ENCODE measurements at places on chromosomes 11 and 22.
A peak's percentile ranks its signal among the peaks of the same experiment; 100 is the strongest.

DNA sequence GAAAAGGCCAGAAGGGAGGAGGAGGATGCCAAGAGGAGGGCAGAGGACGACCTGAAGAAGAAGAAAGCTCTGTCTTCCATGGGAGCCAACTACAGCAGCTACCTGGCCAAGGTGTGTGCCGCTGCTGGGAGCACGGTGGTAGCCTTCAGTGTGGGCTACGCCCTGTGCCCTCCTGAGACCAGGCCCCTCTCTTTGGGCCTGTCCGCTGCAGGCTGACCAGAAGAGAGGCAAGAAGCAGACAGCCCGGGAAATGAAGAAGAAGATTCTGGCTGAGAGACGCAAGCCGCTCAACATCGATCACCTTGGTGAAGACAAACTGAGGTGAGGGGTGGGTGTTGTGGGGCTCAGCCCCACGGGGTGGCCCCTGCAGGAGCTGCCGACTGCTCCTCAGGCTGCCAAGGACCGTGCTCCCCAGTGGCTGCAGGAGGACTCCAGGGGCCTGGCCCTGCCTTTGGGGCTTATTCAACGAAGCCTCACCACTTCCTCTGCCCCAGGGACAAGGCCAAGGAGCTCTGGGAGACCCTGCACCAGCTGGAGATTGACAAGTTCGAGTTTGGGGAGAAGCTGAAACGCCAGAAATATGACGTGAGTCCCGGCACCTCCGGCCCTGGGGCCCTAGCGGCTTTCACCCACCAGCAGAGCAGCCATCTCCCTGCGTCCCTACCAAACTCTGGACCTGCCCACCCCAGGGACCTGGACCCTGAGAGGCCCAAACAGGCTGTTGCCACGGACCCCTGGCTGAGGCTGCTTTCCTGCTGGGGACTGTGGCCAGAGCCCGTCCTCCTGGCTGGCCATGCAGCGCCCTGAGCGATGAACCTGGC lies 12.6 kb upstream of the MRPL23 start:
- no peak for DNase-seq

- no peak for DNase-seq
Measured at GRCh38 chr11:126423743-126424142, 68.3 kb downstream of the ST3GAL4 start.

- peak; percentile 69 for DNase-seq
Measured at GRCh38 chr22:50274311-50274710, 4.1 kb upstream of the MAPK11 start.

DNA sequence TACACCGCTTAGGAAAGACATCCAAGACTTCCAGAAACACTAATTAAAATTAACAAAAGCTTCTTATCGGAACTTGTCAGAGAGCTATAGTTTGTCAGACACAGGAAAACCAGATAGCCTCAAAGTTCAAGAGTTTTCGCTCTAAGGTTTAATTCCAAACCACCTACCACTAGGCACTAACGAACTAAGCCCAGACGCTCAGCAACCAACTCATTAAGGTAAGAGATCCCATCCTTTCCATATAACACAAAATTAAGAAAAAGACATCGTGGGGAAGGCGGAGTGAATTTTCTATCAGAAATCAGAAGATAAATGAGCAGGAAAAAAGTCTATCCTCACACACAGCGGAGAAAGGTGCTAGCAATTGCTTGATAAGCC lies 382 bp downstream of the IMMP1L start:
- DNase-seq = no peak

- DNase-seq = peak; percentile 42
Measured at GRCh38 chr22:31945971-31946680, 1.8 kb downstream of the YWHAH start.

DNA sequence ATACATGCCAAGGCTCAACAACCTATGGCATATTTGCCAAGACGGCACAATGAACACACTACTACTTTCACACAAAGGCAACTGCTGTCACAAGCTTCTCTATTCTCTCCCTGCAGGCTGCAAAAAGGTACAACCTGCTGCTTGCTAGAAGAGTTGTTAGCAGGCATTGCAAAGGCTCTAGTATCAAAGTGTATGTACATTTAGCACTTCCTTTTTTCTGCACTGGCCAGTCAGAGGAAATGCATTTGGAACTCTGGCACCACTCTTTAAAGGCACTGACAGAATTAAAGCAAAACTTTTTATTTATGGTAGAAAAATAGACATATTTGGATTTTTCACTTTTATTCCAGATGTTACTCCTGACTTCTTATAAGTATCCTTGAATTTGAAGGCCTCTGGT lies 125.9 kb downstream of the CWF19L2 start:
- no peak for DNase-seq

GRCh38 chr11:131671734-131672133 lies 301.3 kb downstream of the NTM start:
- DNase-seq = no peak

GRCh38 chr11:96943970-96944369 lies 554.2 kb downstream of the JRKL start:
- DNase-seq = no peak

DNA sequence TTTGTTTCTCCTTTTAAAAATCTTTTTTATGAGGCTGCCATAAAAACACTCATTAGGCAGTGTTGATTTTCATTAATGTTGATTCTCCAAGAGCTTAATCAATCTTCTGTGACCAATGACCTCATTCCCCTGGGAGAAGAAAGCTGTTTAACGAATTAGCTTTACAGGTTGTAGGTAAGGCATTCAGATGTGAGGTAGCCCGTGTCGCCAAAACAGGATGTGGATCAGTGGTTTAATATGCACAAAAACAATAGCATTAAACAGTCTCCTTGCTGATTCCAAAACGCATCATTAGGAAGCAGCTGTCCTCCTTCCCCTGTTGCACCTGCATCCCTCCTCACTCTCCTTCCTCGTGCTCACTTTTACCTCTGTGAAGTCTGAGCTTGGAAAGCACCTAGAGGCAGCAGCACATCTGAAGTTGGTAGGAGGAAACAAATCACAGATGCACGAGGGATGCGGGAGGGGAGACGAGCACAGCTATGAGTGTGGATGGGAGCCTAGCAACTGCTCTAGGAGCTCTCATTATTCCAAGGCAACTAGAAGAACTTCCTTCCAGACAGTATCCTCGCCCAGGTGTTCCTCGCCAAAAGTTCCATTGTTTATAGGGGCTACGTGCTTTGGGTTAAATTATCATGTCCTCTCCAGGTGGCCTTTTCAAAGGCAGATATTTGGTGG lies 179.4 kb upstream of the SNX19 start:
- no peak for DNase-seq

DNA sequence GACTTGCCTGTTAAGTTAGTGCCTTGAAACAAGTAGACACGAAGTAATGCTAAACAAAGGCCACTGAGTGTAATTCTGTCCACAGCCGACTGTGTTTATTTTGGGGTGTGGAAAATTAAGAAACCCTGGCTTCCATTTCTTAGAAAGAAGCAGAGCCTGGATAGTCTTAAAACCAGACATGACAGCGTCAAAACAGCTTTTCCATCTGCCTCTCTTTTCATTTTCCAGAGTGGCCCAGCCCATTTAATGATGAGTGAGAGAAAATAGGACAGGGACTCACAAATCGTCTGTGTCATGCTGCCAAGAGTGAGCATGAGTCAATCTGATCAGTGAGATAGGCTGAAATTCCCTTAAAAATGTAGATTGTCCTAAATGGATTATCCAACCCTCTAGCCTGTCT lies 485.9 kb downstream of the JRKL start:
- no peak for DNase-seq

DNA sequence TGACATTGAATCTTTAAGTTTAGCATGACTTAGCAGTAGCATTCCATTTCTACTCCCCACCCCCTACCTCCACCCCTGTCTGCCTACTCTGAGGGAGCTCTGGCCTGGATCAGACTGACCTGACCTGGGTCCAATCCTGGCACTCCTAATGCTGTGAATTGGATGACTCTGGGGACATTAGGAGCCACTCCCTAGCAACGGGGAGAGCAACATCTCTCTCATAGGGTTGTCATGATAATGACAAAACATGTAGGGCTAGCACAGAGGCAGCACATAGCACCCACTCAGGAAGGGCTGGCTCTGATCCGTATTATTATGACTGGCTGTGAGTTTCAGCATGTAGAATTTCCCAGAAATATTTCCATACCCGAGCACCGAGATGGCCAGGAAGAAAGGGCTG lies 40.5 kb downstream of the CABIN1 start:
- no peak for DNase-seq

DNA sequence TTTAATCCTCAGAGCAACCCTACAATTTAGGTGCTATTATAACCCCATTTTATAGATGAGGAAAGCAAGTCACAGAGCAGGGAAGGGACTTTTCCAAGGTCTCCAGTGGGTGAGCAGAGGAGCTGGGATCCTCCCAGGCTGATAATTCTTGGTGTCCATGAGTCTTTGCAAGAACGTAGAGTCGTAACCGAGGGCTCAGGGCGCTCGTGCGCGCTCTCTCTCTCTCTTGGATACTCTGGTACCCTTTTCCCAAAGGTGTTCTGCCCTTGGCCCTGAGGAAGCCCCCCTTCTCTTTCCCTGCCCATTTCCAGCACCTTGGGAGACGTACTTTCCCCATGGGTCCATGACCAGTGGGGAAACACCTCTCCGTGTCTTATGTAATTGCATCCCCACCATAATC lies 5.2 kb upstream of the ZP1 start:
- DNase-seq = no peak

GRCh38 chr22:31846161-31847115 lies 92.6 kb downstream of the DEPDC5 start:
- peak; percentile 83 for DNase-seq

GRCh38 chr11:1015826-1016545 lies 20.5 kb downstream of the MUC6 start:
- no peak for DNase-seq

GRCh38 chr11:73294604-73295003 lies 13.5 kb upstream of the ARHGEF17 start:
- no peak for DNase-seq

DNA sequence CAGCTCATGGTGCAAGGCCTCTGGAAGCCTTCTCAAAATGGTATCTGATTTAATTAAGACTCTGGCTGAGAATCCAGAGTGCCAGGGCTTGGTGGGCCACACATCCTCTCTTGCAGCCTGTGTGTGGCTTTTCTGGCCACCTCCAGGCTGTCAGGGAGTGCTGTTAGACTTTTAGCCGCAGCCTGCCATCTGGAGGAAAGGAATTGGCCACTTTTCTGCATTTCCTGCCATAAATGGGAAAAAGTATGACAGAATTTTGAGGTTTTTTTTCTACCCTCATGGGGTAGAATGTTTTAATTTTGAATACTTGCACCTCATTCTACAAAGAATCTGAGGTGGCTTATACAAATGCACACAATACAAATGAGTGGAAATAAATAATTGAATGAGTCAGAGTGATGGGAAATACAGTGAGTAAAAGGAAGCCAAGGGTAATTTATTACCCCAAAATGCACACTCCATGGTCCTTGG lies 218.4 kb downstream of the ADAMTS15 start:
- DNase-seq = no peak

- DNase-seq = no peak
Measured at GRCh38 chr11:45393826-45394225, 107.7 kb upstream of the SYT13 start.

DNA sequence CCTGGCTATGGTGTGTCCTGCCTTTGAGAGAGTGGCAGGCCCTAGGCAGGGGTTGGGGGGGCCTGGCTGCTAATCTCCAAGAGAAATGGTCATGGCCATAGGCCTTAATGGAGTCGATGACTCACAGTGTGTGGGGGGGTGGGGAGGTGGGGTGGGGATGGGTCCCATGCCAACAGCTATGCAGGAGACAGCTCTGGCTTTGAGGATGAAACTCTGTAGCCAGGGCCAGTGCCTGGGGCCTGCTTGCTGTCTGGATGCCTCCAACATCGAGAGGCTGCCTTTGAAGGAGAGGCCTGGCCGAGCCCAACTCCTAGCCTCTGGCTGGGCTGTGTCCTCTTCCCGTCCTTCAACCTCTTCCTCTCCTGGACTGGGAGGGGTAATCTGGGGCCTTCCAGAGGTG lies 23.9 kb upstream of the TSPAN18 start:
- no peak for DNase-seq

- no peak for DNase-seq
Measured at GRCh38 chr11:66987158-66987620, 12.1 kb downstream of the C11orf86 start.

- no peak for DNase-seq
Measured at GRCh38 chr11:10973416-10973815, 115.6 kb upstream of the ZBED5 start.

DNA sequence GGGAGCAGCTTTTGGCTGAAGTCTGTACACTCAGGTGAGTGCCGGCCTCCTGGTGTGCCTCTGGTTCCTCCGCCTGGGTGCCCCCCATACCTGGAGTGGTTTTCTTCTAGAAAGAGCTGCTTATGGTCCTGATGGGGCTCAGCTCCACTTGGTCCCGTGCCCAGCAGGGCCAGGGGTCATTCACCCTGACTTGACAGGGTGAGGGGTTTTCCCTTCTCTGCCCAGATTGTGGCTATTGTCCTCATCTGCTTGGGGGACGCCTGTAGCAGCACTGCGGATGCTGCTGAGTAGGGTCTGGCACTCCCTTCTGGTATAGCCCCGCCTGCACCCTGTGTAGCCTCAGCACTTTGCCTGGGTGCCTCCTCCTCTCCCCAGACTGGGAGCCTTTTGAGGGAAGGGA lies 8.2 kb downstream of the OMP start:
- no peak for DNase-seq

- DNase-seq = peak; percentile 55
Measured at GRCh38 chr22:28424427-28425080, 255.1 kb downstream of the TTC28 start.

DNA sequence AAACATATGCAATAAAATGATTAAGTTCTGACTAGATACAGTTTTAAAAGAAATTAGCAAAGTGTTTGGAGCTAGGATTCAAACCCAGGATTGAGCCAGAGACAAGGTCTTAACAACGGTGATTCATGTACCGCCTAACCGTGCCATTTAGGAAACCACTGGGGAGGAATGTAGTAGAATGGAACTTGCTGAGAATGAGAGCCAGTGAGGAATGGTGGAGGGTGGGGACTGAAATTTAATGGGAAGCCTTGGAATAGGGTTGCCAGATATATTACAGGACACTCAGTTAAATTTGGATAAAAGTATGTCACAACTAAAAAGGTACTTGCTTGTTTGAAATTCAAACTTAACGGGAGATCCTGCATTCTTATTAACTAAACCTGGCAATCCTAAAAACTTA lies 30.4 kb upstream of the TMEM86A start:
- DNase-seq = no peak

DNA sequence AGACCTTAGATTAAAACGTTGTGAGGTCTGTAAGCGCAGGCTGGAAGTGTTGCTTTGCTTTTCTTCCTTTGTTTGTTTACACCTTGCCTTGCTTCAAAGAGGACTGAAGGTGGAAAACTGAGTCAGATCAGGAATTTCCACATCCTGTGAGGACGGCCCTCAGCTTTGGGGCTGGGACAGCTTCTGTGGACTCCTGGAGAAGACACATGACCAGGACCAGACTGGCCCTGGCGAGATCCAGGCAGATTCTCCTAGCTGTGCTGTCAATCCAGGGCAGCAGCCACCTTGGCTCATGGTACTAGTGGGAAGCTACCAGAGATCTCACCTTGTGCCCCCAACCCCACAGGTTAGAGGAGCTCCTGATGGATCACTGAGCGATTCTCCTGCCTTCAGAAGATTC lies 1461.9 kb downstream of the TBC1D22A start:
- DNase-seq = no peak
